ENCODE measurements at places on chromosomes 4 and X.

DNA sequence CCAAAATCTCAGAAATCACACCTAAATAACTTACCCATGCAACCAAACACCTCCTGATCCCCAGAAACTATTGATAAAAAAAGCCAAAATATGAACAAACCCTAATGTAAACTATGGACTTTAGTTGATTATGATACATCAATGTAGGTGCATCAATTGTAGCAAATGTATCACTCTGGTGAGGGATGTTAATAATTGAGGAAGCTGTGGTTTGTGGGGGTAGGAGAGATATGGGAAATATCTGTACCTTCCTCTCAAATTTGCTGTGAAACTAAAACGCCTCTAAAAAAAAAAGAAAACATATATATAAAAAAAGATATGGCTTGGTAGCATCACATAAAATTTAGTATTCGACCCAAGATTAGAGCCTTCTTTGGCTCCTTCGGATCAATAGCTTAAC is 144.3 kb upstream of the CPEB2 start:
- DNase-seq, result no peak

GRCh38 chr4:176433983-176434382 is 114.2 kb downstream of the SPCS3 start:
- DNase-seq, result no peak

DNA sequence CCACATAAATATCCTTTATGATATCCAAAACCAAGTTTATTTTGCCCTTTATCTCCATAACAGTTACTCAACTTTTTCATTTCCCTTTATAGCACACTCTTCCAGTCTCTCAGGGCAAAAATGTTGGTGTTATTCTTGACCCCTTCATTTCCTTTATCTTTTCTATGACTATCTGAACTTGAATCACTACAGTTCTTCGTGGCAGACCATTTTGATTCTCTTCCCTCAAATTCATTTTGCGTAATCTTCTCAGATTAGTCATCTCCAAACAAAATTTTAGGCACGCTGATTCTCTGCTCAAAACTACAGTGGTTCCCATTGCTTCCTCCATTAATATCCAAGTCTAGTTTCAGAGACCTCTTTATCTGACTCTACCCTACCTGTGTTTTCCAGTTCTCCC is 26.1 kb downstream of the RUFY3 start:
- DNase-seq, result no peak

DNA sequence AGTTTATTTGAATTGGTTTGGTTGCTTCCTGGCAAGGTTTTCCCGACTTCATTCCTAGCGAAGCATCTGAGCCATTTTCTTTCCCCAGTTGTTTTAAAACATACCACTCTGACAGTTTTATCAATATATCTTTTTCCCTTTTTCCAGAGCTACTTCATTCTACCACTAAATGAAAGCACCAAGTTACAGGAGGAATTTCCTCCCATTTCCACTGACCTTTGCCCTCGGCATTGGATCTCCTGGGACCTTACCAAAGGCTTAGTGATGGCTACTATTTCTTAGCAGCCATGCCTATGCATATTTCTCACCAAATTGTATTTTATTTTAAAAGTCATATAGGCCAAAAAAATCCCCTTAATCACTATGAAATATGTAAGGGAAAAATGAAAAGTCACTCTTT is 150.5 kb downstream of the ZNF330 start:
- DNase-seq, result no peak

- no peak for DNase-seq
Measured at GRCh38 chr4:83318666-83319065, 16.0 kb downstream of the HPSE start.

DNA sequence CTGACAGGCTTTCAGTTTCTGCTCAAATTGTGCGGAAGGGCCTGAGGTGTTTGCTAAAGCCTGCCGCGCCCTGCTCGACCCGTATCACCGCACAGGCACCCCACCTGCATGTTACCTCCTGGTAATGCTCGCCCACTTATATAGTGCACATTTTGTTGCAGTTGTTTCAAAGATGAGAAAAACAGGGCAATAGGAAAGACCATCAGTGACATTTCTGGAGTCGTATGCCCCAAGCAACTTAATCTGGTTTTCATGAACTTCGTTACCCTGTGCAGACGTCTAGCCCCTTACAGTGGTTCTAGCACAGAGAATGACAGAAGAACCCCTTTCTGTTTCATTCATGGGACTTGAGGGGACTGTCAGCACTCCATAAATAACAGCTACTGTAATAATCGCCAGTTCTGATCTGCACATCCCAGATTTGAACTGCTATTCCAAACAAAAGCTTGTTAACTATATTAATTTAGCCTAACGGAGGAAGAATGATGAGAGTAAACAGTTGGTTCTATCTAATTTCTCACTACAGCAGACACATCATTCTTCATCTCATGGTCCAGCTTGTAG is 940 bp upstream of the DCTD start:
- DNase-seq, result no peak

DNA sequence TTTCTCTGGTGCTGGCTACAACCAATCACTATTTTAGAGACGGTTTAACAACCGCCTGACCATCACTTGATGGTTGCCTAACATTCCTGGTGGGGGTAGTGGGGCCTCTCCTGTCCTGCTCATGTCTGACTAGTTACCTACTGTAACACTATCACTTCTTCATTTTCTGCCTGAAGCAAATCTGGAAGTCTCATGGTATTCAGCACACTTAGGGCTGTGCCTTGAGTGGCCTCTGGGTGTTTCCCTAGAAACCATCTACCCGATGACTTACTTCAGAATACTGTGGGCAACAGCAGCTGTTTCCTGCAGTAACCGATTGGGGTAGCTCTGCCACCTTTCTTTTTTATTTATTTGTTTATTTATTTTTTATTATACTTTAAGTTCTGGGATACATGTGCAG is 880.1 kb upstream of the INTU start:
- no peak for DNase-seq

- no peak for DNase-seq
Measured at GRCh38 chr4:52748432-52748831, 2.8 kb downstream of the ERVMER34-1 start.

- DNase-seq, result no peak
Measured at GRCh38 chr4:80009806-80010205, 63.2 kb downstream of the ANTXR2 start.

- no peak for DNase-seq
Measured at GRCh38 chrX:17591741-17592110, 145.6 kb upstream of the SCML1 start.

DNA sequence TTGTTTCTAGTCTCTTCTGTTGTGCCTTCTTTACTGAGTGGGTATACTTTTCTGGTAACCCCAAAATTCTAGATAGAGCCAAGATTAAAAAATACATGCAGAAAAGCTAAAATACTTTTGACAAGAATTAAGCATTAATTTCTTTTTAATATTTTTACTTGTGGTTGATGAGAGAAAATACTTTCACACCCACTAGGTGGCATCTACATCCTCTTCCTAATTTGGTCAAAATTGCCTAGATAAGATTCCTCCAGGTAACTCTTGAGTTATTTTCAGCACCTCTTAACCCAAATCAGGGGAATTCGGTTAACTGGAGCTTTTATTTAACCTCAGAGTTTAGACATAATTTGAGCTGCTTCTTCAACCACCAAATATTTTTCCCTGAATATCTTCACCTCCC is 28.4 kb upstream of the COX7B2 start:
- DNase-seq, result no peak

DNA sequence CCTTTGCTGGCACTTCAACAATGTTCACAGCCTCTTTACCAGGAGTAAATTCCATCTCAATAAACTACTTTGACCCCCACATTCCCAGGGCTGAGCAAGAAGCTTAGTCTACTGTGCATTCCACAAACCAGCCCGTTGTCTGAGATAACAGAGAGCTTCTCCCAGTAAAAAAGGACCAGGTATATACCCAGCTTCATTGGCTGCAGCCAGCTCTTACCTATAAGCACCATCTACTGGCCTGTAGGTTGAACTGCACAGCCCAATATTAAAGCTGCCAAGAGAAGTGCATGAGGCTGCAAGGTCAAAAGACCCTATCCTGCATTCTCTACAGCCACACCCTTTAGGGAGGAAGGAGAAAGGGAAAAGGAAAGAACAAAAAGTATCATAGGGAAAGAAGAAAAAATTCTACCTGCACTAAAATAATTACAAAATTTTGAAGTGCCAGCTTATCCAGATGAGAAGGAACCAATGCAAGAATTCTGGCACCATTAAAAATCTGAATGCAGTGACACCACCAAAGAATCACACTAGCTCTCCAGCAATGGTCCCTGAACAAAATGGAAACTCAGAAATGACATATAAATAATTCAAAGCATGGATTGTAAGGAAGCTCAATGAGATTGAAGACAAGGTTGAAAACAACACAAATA is 45.7 kb upstream of the INTU start:
- DNase-seq, result peak; percentile 9

DNA sequence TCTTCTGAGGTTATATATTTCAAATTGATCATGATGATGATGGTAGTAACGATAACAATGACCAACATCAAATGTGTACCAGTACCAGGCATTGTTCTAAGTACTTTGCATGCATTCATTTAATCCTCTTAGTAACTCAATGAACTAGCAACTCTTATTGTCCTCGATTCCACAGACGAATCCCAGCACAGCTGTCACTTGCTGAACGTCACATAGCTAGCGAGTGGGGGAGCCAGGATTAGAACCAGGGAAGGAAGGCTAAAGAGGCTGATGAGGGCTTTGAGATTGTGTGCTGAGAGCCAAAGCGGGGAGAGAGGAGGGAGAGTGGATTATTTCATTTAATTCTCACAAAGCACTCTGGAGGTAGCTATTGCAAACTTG is 103.6 kb downstream of the PHOX2B start:
- DNase-seq, result no peak

DNA sequence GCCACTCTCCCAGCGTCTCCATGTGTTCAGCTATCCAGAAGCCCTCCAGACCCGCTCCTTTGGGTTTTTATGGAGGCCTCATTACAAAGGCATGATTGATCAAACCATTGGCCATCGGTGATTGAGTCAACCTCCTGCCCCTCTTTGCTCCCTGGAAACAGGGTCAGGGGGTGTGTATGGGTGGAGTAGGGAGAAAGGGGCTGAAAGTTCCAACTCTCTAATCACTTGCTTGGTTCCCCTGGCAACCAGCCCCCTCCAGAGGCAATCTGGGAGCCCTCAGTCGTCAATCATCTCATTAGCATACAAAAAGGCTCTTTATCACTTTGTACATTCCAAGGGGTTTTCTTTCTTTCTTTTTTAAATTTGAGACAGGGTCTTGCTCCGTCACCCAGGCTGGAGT is 2.3 kb downstream of the TRIM2 start:
- no peak for DNase-seq

GRCh38 chr4:189278597-189279165 is 662.0 kb upstream of the FRG1 start:
- DNase-seq, result no peak

DNA sequence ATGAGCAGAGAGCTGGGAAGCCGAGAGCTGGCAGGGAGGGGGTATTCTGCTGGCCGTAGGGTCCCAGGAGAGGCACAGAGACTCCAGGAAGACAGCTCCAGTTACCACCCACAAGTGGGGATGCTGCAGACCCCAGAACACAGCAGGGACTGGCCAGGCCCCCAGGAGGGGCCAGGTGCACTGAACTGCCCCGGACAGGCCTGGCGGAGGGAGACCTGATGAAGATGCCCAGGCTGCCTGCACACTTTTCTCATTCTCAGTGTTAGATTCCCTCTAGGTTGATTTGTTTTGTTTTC is 110.8 kb downstream of the CPZ start:
- DNase-seq, result no peak

GRCh38 chr4:134144337-134144736 is 57.3 kb downstream of the PABPC4L start:
- DNase-seq, result no peak

DNA sequence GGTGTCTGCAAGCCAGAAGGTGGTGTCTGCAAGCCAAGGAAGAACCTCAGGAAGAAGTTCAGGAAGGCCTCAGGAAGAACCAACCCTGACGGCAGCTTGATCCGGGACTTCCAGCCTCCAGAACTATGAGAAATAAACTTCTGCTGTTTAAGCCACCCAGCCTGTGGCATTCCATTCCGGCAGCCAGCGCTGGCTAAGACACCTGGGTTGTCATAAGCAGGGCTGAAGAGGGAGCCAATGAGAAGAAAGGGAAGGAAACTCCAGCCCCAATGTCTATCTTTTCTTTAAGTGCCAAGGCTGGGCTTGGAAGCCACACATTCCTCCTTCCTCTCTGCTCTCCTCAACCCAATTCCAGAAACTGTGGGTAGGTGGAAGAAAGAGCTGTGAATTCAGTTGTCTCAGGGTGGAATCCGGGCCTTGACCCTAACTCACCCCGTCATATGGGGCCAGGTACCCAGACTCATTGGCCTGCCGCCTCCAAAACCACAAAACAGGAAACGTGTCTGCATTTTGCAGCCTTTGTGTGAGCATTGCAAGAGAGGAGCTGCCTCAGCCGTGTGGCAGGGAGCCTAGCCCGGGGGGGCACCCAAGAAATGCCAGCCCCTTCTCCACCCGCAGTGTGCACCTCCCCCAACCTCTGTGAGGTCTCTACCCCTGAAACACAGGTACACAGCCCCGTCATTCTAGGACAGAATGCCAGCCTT is 26.8 kb downstream of the CRMP1 start:
- DNase-seq, result no peak

DNA sequence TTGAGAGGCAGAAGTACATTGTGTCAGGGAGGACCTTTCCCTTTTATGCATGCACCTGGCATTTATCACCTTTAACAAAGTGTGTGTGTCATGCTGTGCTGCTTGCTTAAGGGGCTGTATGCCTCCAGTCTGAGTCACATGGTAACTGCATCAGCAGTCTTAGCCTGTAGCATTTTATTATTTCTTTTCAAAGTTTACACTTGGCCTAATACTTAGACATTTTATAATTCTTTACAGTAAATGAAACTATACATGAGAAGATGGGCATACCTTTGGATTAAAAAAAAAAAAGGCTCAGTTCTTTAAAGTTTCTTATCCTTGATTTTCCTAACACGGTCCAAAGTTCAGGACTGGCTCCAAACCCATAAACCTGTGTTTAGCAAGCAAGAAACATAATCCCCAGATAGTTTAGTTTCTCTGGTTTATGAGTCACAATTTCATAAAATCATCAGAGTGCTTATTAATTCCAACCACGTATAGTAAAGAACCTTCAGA is 14.6 kb downstream of the NPNT start:
- no peak for DNase-seq

GRCh38 chr4:57926311-57926710 is 816.1 kb upstream of the IGFBP7 start:
- DNase-seq, result no peak

GRCh38 chr4:164931551-164932324 is 45.7 kb downstream of the TRIM61 start:
- DNase-seq, result no peak
